ENCODE measurements at places on chromosomes 11 and 22.

DNA sequence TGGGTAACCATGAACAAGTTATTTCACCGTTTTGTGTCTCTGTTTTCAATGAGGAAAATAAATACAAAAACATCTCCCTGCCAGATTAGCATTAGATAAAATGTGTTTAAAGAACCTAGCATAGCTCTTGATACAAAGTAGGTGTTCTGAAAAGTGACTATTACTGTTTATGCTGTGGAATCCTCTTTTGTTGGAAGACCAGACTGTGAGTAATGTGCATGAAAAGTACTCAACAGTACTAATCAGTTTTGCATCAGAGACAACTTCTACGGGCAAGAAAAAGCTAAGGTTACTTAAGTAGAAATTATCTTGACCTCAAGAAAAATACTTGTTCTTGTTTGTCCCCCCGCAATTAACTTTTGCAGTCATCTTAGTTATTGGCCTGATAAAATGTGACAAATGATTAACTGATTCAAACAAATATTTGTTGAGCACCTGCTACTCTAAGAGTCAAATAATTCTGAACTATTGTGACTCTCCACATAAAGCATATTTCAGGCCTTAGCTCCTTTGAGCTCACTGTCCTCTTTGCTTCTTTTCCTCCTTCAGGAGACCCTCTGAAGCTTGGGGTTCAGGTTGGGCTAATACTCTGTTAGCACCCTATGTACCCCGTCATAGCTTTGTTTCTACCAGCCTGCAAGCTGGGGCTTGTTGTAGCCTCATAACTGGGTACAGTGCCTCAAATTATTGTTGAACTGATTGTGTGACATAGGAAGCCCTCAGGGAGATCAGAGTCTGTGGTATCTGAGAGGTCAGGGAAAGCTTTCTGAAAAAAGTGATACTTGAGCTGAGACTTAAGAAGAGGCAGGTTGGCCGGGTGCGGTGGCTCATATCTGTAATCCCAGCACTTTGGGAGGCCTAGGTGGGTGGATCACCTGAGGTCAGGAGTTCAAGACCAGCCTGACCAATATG lies 24.5 kb downstream of the DIXDC1 start:
- DNase-seq, result no peak

GRCh38 chr11:130133716-130134115 lies 25.9 kb upstream of the ST14 start:
- no peak for DNase-seq

- no peak for DNase-seq
These were observed at the start of gene SCARF2 for GRCh38 chr22:20437613-20438426. SCARF2 (minus strand) TSS chr22:20437825; CDS start chr22:20437754, 71 bp downstream.

- DNase-seq, result no peak
These were observed 37.6 kb downstream of the TRMU start for GRCh38 chr22:46373159-46373558.

GRCh38 chr11:45892856-45893255 lies 7.4 kb downstream of the MAPK8IP1 start:
- no peak for DNase-seq

DNA sequence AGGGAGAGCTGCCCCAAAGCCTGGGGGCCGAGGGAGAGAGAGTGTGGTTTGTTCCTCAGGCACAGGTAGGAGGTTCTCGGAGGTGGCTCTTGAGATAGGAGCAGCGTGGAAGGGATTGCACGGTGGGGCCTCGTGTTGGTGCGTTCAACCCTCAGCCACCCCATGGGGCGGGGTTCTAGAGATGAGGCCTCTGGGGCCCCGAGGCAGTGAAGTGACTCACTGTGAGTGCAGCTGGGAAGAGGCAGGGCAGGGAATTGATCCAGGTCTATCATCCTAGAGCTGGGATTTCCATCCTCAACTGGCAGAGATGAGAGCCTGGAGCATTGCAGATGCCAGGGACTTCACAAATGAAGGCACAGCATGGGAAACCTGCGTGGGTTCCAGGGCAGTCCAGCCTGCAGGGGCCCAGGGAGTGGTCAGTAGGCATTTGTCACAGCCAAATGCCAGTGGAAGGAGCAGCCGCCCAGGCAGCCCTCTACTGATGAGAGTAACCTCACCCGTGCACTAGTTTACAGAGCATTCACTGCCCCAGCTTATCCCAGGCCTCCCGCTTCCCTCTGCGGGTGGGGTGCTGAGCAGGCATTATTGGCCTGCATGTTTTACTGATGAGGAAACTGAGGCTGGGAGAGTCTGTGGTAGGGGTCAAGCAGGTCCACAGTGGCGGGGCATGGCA lies 5.1 kb upstream of the SMARCB1 start:
- no peak for DNase-seq

GRCh38 chr22:38398609-38399461 lies 56.2 kb downstream of the KCNJ4 start:
- DNase-seq, result peak; percentile 72

- DNase-seq, result no peak
These were observed 734 bp downstream of the C11orf58 start for GRCh38 chr11:16738947-16739815.

GRCh38 chr22:36330127-36330526 lies 57.6 kb downstream of the MYH9 start:
- DNase-seq, result no peak

- no peak for DNase-seq
These were observed 9.3 kb upstream of the ADAMTS15 start for GRCh38 chr11:130439160-130439519.

- no peak for DNase-seq
These were observed 1.4 kb upstream of the PPARA start for GRCh38 chr22:46148816-46149511.

GRCh38 chr11:123221096-123221561 lies 26.1 kb upstream of the CLMP start:
- no peak for DNase-seq

GRCh38 chr11:112519751-112520150 lies 259.1 kb upstream of the PLET1 start:
- no peak for DNase-seq

DNA sequence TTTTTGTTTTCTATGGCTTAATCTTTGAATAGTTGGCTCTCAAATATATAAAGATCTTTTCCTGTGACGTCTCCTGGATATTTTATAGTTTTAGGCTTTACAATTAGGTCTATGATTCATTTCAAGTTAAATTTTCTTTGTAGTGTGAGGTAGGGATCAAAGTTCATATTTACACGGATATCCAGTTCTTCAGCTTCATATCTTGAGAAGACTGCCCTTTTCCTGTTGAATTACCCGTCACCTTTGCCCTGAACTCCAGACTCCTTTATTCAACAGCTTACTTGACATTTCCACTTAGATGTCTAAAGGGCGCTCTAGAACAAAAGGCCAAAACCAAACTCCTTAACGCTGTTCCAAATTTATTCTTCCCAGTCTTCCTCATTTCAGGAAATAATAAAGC lies 51.7 kb downstream of the TTC17 start:
- DNase-seq, result no peak

- DNase-seq, result no peak
These were observed 74.8 kb downstream of the ETS1 start for GRCh38 chr11:128512474-128512996.

GRCh38 chr11:72935700-72936099 lies 121.5 kb downstream of the ATG16L2 start:
- no peak for DNase-seq

- DNase-seq, result no peak
These were observed 61.7 kb downstream of the LARGE2 start for GRCh38 chr11:45984192-45984591.

GRCh38 chr22:31530823-31531195 lies 34.5 kb downstream of the SFI1 start:
- DNase-seq, result no peak

DNA sequence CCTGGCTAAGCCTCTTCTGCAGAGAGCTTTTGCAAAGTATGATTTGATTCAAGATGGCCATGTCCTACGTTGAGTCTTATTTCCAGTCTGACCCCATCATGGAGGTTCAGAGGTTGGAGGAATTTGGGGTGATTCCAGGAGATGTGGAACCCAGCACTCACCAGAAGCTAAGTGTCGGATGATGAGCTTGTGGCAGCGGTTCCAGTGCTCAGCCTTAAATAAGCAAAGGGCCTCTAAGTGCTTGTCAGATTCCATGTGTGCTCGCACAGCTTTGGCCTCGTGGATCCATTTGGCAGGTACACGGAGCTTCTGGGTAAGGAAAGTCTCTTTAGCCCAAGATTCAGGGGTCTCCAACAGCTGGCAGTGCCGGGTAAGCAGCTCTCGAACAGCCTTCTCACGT lies 11.9 kb upstream of the CHRNA10 start:
- no peak for DNase-seq

All from stimulated activated CD8-positive, alpha-beta memory T cell treated with anti-CD3 and anti-CD28 coated beads, Interleukin-2, amount 100 ng/mL, for 48 hours (primary cell).